ENCODE measurements at places on chromosomes 13 and 19. TPM values are rescaled to one million over a fixed set of nuclear protein-coding genes. Genes with fewer than 3 reads are reported as not detected.

GRCh38 chr13:89066868-89067466 lies 1395.8 kb downstream of the SLITRK5 start:
- DNase-seq = no peak
- H3K4me1 ChIP-seq = no peaks in the 10 kb centered on the region
- H3K4me3 ChIP-seq = no peak overlapping the region
- no peak overlapping the region for H3K27ac ChIP-seq

GRCh38 chr19:1658150-1659083 lies 6.0 kb upstream of the TCF3 start:
- DNase-seq = no peak
- no peaks in the 10 kb centered on the region for H3K27me3 ChIP-seq
- no peak overlapping the region for H3K4me3 ChIP-seq

DNA sequence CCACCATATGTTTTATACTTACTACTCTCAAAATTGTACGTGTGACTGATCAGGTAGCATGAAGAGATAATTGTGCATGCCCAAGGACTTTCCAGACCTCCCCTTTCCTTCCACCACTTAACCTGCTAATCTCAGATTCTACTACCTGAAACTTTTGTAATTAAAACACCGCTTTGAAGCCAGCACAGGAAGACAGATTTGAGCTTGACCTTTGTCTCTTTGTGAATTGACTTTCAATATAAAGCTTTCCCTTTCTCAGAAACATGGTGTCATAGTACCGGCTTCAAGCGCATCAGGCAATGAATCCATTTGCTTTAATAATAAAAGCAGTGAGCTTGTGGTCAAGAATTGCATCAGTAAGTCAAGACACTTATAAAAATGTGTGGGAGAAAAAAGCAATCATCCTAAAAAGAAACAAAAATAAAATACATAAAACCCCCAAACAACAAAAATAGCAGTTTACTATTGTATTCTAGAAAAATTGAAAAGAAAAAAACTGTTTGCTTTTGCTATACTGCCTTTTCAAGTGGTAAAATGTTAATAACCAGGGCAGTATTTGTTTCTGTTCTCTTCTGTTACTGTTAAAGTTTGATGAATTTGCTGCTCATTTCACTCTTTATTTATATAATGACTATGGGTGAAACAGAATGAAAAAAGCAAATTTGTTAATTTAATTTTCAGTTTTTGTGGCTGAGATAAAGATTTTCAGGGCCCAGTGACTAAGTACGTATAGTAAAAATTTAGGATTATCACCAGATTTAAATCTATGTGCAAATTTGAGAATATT lies 2075.3 kb downstream of the PCDH9 start:
- H3K27ac ChIP-seq = no peak overlapping the region
- H3K36me3 ChIP-seq = no peaks in the 10 kb centered on the region
- H3K4me1 ChIP-seq = no peaks in the 10 kb centered on the region
- no peak for DNase-seq
- H3K4me3 ChIP-seq = no peak overlapping the region

- H3K4me1 ChIP-seq = no peaks in the 10 kb centered on the region
- H3K36me3 ChIP-seq = no peaks in the 10 kb centered on the region
- DNase-seq = no peak
- H3K4me3 ChIP-seq = no peak overlapping the region
Observed at GRCh38 chr13:86725105-86725504, 925.9 kb upstream of the SLITRK6 start.

DNA sequence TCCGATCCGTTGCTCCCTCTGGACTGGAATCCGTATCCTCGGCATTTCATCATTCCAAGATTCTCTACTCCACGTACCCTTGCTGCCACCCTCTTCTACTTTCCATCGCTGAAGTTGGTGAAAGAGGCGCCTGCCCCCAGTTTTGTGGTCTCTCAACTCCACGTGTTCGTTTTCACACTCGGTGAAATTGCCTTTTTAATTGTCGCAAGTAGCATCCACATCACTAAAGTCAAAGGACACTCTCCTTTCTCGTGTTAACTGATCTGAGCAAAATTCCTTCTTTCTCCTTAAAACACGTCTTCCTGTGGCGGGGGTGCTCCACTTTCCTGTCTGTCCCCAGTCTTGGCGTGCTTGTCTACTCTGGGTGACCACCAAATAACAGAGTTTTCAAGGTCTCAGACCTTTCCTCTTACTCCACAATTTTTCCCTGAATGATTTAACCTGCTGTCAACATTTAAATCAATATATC lies 1.1 kb upstream of the TMTC4 start:
- H3K27me3 ChIP-seq = no peaks in the 10 kb centered on the region
- peak overlapping the region; percentile 79 for H3K27ac ChIP-seq
- H3K4me3 ChIP-seq = peak overlapping the region; percentile 83
- H3K4me1 ChIP-seq = no peaks in the 10 kb centered on the region

DNA sequence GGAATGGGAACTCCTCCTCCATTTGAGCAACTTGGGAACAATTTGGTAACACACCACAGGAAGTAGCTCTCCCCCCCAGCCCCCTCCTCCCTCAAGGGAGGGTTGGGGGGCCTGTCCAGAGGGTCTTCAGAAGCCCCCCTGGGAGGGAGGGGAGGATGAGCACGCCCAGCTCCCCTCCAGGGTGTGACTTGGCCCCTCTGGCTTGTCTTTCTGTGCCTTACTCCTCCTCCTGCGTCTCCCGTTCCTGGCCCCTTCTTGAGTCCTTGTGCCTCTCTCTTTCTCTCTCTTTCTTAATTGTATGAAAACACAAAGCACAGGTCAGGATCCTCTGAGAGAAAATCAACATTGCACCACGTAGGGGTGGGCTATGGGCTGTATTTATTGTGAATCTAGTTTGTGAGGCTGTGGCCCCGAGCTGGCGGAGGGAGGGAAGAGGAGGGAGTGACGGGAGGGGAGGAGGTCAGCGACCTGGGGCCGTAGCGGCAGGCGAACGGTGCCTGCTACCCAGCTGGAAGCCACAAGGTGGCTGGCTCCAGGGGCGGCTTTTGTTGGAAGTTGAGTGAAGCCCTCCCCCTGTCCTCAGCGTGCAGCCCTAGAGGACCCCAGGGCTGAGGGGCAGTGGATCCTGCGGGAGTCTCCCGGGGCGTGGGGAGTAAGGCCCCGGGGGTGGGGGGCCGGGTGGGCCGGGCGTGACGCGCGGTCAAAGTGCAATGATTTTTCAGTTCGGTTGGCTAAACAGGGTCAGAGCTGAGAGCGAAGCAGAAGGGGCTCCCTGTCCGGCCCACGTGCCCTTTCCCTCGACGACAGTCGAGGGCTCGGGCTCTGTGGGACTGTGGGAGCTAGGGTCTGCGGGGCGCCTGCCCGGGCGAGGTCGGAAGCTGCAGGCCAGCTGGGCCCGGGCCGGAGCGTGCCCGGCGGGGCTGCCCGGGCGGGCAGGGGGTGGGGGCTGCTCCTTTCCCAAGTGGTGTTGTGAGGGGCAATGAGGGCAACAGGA lies 6.4 kb downstream of the LYL1 start:
- peak overlapping the region; percentile 40 for H3K4me3 ChIP-seq
- peaks cover 92% of the 10 kb centered on the region for H3K4me1 ChIP-seq
- H3K27ac ChIP-seq = peak overlapping the region; percentile 77
- no peaks in the 10 kb centered on the region for H3K27me3 ChIP-seq

GRCh38 chr13:27408074-27408473 lies 16.3 kb upstream of the GTF3A start:
- no peaks in the 10 kb centered on the region for H3K27me3 ChIP-seq
- H3K4me3 ChIP-seq = no peak overlapping the region
- no peaks in the 10 kb centered on the region for H3K36me3 ChIP-seq

DNA sequence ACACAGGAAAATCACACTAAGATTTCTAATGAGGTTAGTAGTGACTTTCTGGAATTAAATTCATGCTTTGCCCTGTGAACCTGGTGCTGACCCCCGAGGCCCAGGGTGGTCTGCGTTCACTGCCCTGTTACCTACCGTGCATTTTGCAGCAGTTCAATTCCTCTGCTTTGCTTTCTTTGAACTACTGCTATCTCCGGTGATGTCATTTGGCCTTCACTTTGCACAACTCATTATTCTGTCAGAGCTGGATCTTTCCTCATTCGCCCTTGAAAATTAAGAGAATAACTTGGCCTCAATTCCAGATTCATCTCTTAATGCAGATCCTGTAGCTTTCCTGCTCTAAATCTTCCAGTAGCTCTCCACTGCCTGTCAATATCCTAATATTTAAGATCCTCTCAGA lies 8.8 kb upstream of the LRRC63 start:
- H3K27me3 ChIP-seq = no peaks in the 10 kb centered on the region
- DNase-seq = no peak
- H3K4me3 ChIP-seq = no peak overlapping the region
- H3K36me3 ChIP-seq = no peaks in the 10 kb centered on the region
- H3K27ac ChIP-seq = no peak overlapping the region

DNA sequence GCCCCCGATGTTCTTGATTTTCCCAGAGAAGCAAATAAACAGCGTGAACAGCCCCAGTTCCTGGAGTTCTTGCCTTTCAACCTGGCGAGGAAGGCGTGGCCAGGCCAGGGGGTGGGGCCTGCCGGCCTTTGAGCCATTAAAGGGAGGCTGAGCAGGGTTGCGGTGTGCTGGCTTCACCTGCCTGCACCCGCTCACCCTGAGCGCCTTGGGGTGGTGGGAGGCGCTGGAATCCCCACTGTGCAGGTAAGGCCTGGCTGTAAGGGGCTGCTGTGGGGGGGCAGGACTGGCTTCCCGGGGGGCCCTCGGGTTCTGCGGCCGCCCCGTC lies 2.7 kb upstream of the MISP start:
- H3K27me3 ChIP-seq = no peaks in the 10 kb centered on the region
- H3K4me3 ChIP-seq = no peak overlapping the region
- H3K4me1 ChIP-seq = no peaks in the 10 kb centered on the region
- no peak for DNase-seq
- H3K27ac ChIP-seq = no peak overlapping the region

- DNase-seq = no peak
- no peak overlapping the region for H3K27ac ChIP-seq
- H3K4me1 ChIP-seq = no peaks in the 10 kb centered on the region
- H3K27me3 ChIP-seq = no peaks in the 10 kb centered on the region
Observed at GRCh38 chr13:44549476-44549875, 26.7 kb downstream of the TSC22D1 start.

DNA sequence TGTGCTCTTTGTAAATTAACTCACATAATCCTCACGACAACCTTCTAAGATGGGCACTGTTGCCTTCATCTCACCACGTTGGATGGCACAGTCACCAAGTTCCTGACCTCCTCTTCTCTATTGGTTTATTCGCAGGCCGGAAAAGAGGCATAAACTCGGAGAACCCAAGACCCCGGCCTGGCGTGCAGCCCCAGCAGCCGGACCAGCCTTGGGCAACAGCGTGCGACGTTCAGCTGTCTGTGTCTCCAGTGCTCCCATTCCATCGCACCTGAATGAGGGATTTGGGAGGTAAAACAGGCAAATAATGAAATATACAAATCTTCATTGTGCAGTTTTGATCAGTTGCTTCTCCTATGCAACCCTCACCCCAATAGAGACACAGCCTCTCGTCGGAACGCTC lies 34.5 kb upstream of the GAS6 start:
- H3K4me1 ChIP-seq = no peaks in the 10 kb centered on the region
- H3K27ac ChIP-seq = no peak overlapping the region
- H3K36me3 ChIP-seq = no peaks in the 10 kb centered on the region

DNA sequence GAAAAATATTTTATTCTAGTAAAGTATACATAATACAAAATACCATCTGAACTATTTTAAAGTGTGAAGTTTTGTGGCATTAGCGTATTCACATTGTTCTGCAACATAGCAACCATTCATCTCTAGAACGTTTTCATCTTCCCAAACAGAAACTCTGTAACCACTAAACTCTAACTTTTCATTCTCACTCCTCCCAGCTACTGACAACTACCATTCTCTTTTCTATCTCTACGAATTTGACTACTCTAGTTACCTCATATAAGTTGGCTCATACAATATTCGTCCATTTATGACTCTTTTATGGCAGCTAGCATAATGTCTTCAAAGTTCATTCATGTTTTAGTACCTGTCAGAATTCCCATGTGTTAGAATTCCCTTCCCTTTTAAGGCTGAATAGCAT lies 150.5 kb upstream of the MIR17HG start:
- no peaks in the 10 kb centered on the region for H3K4me1 ChIP-seq
- H3K27ac ChIP-seq = no peak overlapping the region
- H3K4me3 ChIP-seq = no peak overlapping the region
- H3K36me3 ChIP-seq = no peaks in the 10 kb centered on the region
- H3K27me3 ChIP-seq = no peaks in the 10 kb centered on the region

DNA sequence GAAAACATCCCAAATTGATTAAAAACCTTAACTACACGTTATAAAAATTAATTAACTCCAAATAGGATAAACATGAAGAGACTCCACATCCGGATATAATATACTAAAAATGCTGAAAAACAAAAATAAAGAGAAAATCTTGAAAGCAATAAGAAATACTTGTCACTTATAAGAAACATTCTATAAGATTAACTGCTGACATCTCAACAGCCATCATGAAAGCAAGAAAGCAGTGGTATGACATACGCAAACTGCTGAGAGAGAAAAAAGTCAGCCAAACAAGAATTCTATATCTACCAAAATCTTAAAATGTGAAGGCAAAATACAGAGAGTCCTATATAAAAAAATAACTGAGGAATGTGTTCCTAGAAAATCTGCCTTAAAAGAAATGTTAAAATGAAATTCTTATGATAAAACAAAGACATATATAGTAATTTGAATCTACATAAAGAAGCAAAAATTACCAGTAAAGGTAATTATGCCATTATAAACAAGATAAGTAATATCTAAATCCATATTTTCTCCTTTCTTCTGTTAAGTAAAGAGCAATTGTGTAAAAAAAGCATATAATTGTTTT lies 1851.1 kb downstream of the PCDH9 start:
- H3K36me3 ChIP-seq = no peaks in the 10 kb centered on the region
- DNase-seq = no peak

- no peaks in the 10 kb centered on the region for H3K36me3 ChIP-seq
- DNase-seq = no peak
- H3K4me3 ChIP-seq = peak overlapping the region; percentile 86
- H3K4me1 ChIP-seq = peaks cover 19% of the 10 kb centered on the region
- H3K27ac ChIP-seq = peak overlapping the region; percentile 100
Observed at GRCh38 chr13:36344173-36344572, 2.0 kb downstream of the SPART start.

DNA sequence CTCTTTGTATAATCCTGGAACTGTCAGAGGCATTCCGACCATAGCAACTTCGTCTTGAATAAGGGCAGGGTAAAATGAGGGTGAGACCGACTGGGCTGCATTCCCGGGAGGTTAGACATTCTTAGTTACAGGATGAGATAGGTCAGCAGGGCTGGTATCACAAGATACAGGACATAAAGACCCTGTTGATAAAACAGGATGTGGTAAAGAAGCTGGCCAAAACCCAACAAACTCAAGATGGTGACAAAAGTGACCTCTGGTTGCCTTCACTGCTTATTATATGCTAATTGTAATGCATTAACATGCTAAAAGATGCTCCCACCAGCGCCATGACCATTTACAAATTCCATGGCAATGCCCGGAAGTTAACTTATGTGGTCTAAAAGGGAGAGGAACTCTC lies 27.7 kb upstream of the MBNL2 start:
- no peak overlapping the region for H3K4me3 ChIP-seq
- H3K4me1 ChIP-seq = peaks cover 8% of the 10 kb centered on the region
- no peak overlapping the region for H3K27ac ChIP-seq
- DNase-seq = no peak
- no peaks in the 10 kb centered on the region for H3K27me3 ChIP-seq

- H3K27me3 ChIP-seq = no peaks in the 10 kb centered on the region
- no peak overlapping the region for H3K27ac ChIP-seq
- H3K4me1 ChIP-seq = peaks cover 21% of the 10 kb centered on the region
- peaks cover 32% of the 10 kb centered on the region for H3K36me3 ChIP-seq
Observed at GRCh38 chr19:10784257-10784656, 51.8 kb downstream of the TMED1 start.

The LYPD5 gene
- total RNA-seq = 0.39 TPM

The CBY2 gene
- not detected for total RNA-seq

The FCER2 gene
- 0.90 TPM for total RNA-seq

The LILRB3 gene
- total RNA-seq = 4.4 TPM

The SELENOW gene
- 558 TPM for total RNA-seq

The NTF4 gene
- total RNA-seq = not detected

The DCT gene
- total RNA-seq = 0.59 TPM

The CACNG6 gene
- not detected for total RNA-seq

The ZNF77 gene
- 3.1 TPM for total RNA-seq

The FCAR gene
- total RNA-seq = 2.1 TPM

The SLC17A7 gene
- 7.1 TPM for total RNA-seq

All from tibial nerve (tissue), 4 donors.